Testis (tissue), 5 donors: ENCODE measurements at places on chromosomes 7 and 10.

DNA sequence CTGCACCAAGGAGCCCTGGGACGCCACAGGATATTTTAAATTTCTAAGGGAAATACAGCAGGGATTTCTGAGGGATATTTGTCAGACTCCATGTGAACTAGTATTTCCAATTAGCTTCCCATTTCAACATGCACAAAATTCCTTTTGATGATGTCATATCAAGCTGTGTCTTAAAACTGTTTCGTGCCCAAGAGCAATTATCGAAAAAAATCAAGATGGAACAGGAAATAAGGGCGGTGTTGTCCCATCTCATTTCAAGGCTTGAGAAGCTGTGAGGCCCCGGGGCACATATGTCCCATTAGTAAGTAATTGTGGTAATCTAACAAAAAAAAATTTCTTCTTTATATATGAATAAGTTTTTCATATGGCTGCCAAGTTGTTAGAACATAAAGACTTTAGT lies 47.4 kb downstream of the PPP1R17 start:
- no peak for DNase-seq

DNA sequence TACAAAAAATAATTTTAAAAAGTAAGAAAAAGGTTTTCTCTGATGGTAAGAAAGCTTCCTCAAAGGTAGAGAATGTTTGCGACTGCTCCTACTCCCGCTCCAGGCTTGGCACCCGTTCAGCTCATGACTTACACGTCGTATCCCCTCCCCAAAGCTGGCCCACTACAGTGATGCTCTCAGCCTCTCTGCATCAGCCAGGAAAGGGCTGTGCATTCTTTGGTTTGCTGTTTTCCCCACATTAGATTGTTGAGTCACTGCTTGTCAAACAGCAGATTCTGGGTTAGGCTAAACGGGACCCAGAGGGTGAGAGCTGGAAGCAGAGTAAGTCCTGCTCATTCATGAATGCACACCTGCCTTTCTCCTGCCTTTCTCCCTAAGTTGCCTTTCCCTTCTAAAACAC lies 54.7 kb upstream of the NMT2 start:
- DNase-seq = no peak

GRCh38 chr10:50540069-50540825 lies 83.5 kb downstream of the SGMS1 start:
- DNase-seq = no peak

- no peak for DNase-seq
Measured at GRCh38 chr10:9926003-9926402, 1091.7 kb upstream of the CELF2 start.

- DNase-seq = no peak
Measured at GRCh38 chr10:59891349-59891748, 15.0 kb downstream of the CCDC6 start.

- DNase-seq = no peak
Measured at GRCh38 chr10:128481152-128481840, 355.1 kb upstream of the MKI67 start.
